ENCODE measurements at places on chromosomes 5 and 9. TPM values are rescaled to one million over a fixed set of nuclear protein-coding genes. Genes with fewer than 3 reads are reported as not detected.

The HRH2 gene
- polyA plus RNA-seq = 0.58 TPM

DNA sequence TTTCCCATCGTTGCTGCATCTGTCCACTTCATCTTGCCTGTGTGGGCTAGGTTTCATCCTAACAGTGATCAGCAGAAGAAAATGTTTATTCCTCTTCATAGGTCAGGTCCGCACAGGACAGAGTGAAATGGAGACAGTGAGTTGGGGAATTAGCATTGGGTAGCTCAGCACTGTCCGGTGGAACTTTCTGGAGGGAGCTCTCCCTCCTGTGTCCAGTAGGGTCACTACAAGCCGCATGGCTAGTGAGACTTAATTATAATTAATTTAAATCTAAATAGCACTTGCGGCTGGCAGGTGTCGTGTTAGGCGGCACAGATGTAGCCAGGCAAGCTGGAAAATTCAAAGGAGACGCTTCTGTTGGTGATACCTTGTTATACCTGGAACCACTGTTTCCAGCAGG is 48.4 kb downstream of the CFAP77 start:
- no peak for DNase-seq

DNA sequence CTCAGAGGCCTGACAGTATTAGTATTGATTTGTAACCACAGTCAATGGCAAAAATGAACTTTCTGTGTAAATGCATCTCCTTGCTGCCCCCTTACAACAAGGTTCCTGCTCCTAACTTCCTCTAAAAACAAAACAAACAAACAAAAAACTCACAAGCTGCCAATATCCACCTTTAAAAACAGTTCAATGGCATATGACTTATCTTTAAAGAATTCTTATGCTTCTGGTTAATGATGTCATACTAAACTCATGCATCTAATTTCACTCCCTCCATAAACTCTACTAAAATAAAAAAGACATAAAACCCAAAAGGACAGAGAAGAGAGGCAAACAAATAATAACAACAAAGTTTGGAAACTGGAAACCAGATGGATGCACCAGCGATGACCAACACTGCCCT is 9.0 kb upstream of the OR1N1 start:
- DNase-seq = no peak

The TRPM6 gene
- polyA plus RNA-seq = 1.5 TPM

The MYOZ3 gene
- polyA plus RNA-seq = 0.09 TPM

The MCTP1 gene
- polyA plus RNA-seq = 5.4 TPM

- DNase-seq = peak; percentile 79
Observed at GRCh38 chr5:139633295-139634027, 14.7 kb upstream of the CXXC5 start.

Data from A549 (cell line).